ENCODE measurements at places on chromosomes 12 and 14. TPM values are rescaled to one million over a fixed set of nuclear protein-coding genes. Genes with fewer than 3 reads are reported as not detected.
A peak's percentile ranks its signal among the peaks of the same experiment; 100 is the strongest.

DNA sequence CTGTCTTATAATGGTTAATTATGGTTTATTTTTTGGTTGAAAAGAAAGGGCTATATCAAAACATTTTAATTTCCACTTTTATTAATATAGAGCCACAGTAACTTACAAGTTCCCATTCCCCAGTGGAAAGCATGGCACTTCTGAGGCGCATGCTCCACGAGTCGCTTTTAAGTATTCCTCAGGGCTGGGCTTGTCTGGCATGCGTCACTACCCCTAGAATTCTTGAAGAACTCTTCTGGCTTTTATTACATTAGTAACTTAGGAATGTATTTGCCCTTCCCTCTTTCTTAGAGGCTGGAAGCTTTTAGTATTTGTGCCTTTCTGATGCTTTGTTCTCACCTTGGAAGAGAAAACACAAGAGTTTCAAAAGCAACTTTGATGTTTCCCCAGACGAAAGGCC is 81.1 kb downstream of the ESR2 start:
- H3K27ac ChIP-seq, result no peak overlapping the region
- no peak overlapping the region for H3K4me3 ChIP-seq
- H3K27me3 ChIP-seq, result no peaks in the 10 kb centered on the region
- no peak for DNase-seq

LIN7A gene
- not detected for total RNA-seq

DNA sequence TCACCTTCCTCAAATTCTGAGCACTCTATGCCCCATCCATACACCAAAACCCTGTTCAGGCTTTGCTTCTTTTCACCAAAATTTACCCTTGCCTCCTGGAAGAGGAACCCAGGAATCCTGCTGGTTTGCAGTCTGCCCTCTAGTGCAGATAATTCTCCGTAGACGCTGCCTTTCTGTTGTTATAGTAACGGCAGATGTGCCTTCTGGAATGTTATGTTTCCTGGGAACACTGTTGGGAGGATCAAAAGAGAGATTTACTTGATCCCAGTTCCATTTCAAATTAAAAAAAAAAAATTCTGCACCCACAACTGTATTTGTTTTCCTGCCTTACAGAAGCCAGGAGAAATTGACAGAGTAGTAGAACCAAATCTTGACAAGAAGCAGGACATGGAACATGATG is 104.2 kb upstream of the RMST start:
- no peaks in the 10 kb centered on the region for H3K4me1 ChIP-seq
- no peak for DNase-seq
- H3K4me3 ChIP-seq, result no peak overlapping the region
- H3K36me3 ChIP-seq, result no peaks in the 10 kb centered on the region
- H3K27ac ChIP-seq, result no peak overlapping the region
- H3K27me3 ChIP-seq, result no peaks in the 10 kb centered on the region

PLEKHH1 gene
- 1.0 TPM for total RNA-seq

DNA sequence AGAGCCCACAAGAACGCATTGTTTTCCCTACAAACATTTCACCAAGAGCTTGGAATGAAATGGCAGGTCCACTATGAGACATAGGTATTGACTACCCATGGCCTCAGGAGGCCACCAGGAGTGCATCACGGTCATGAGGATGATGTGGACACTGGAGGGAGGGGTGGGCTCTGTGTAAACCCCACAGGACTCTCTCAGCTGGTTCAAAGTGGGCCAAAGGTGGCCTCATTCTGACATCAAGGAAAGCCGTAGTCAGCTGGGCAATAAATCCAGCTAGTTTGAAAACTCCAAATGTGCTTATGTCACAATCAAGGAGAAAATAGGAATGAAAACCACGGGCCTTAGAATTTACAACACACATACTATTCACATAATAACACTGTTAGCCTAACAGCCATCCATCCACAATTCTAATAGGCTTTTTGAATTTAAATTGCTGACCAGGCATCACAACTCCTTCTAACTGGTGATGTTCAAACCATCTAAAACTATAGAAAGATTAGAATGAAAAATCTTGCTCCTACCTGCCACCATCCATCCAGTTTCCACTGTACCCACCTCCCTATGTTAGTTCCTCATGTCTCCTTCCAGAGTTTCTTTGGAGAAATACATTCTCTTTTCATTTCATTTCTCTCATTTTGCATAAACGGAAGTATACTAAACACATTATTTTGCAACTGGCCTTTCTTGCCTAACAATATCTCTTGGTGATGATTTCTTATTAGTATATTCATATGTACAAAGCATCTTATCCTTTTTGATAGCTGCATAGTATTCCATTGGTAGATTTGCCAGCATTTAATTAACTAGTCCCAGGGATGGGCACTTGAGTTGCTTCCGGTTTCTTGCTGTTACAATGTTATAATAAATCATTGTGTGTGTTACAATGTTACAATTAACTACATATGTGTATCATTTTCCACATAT is 21.5 kb downstream of the CMKLR1 start:
- peaks cover 14% of the 10 kb centered on the region for H3K27me3 ChIP-seq
- no peak overlapping the region for H3K27ac ChIP-seq
- DNase-seq, result no peak
- peaks cover 15% of the 10 kb centered on the region for H3K4me1 ChIP-seq

DNA sequence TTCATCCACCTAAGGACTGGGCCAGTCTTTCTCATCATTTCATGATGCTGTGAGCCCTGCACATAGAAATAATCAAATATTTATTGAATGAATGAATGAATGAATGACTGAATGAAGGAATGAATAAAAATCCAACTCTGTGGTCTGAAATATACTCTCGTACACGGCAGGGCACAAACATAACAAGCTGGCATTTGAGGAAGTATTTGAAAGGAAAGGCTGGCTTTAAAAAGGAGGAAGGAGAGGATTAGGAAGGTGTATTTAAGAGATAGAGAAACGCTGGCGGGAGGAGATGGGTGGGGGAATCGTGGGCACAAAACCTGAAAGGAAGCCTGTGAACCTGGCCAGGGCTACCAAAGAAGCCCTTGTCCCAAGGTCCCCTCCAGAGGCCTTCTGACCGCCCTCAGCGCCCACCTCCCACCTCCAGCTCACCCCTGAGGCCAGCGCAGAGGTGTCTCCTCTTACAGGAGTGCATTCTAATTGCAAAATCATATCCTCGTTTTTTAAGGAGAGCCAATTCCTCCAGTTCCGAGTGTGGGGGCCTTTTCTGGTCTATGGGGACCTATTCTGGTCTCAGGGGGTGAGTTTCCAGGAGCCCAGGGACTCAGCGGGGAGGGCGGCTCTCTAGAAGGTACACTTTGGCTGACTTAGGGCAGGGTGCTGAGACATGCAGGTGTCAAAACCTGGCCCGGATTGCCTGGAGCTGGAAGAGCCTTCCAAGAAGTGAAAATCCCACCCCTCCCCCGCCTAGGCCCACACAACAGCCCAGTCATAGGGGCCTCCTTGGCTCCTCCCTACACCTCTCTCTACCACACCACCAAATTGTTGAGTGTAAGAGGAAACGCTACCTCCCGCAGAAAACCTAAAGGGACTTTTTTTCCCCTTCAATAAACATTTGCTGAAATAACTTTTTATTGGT is 8.7 kb upstream of the JDP2 start:
- peaks cover 26% of the 10 kb centered on the region for H3K4me1 ChIP-seq
- peak overlapping the region; percentile 74 for H3K4me3 ChIP-seq
- H3K27me3 ChIP-seq, result peaks cover 6% of the 10 kb centered on the region
- peak overlapping the region; percentile 82 for H3K27ac ChIP-seq
- peak; percentile 72 for DNase-seq

ARHGEF40 gene
- total RNA-seq, result 0.28 TPM

GRCh38 chr14:48111151-48111550 is 435.7 kb upstream of the MDGA2 start:
- no peaks in the 10 kb centered on the region for H3K27me3 ChIP-seq
- no peak overlapping the region for H3K27ac ChIP-seq
- H3K4me1 ChIP-seq, result no peaks in the 10 kb centered on the region
- no peak for DNase-seq
- H3K4me3 ChIP-seq, result no peak overlapping the region
- no peaks in the 10 kb centered on the region for H3K36me3 ChIP-seq

ENDOU gene
- 0.30 TPM for total RNA-seq

- peaks cover 25% of the 10 kb centered on the region for H3K27me3 ChIP-seq
- peaks cover 4% of the 10 kb centered on the region for H3K4me1 ChIP-seq
- no peak overlapping the region for H3K4me3 ChIP-seq
- no peak for DNase-seq
These were observed 2.4 kb upstream of the RNASE7 start for GRCh38 chr14:21039585-21040369.

DNA sequence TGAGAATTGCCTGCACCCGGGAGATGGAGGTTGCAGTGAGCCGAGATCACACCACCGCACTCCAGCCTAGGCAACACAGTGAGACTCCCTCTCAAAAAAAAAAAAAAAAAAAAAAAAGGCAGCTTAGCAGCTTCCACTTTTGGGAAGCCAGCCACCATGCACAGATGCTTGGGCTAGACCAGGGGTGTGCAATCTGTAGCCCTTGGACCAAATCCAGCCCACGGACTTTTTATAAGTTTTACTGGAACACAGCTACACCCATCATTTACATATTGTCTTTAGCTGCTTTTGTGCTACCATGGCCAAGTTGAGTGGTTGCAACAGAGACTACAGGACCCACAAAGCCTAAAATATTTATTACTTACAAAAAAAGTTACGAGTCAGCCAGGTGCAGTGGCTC is 6.7 kb downstream of the CIT start:
- DNase-seq, result no peak
- H3K36me3 ChIP-seq, result peaks cover 28% of the 10 kb centered on the region
- peaks cover 15% of the 10 kb centered on the region for H3K4me1 ChIP-seq

IFI27 gene
- 274 TPM for total RNA-seq

NANOG gene
- not detected for total RNA-seq

RNASE7 gene
- total RNA-seq, result not detected

RTL1 gene
- total RNA-seq, result not detected

DNA sequence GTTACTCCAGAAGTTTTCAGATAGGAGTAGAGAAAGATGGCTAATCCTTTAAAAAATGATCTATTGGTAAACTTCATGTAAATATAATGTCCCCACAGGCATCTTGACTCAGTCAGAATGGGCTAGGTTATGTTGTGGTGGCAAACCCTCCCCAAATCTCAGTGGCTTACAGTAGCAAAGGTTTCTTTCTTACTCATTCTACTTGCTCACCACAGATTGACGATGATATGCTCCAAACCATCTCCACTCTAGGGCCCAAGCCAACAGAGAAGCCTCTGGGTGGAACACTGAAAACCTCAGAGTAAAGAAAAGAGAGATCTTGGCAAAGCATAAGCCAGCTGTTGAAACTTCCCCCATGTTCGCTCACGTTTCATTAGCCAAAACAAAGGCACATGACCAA is 146.4 kb downstream of the EMP1 start:
- H3K27ac ChIP-seq, result no peak overlapping the region
- no peaks in the 10 kb centered on the region for H3K4me1 ChIP-seq

KITLG gene
- total RNA-seq, result 0.31 TPM

CEBPE gene
- 2.1 TPM for total RNA-seq
